Cortex of kidney (tissue), 1 donor: ENCODE measurements at places on chromosomes 1 and 21.

DNA sequence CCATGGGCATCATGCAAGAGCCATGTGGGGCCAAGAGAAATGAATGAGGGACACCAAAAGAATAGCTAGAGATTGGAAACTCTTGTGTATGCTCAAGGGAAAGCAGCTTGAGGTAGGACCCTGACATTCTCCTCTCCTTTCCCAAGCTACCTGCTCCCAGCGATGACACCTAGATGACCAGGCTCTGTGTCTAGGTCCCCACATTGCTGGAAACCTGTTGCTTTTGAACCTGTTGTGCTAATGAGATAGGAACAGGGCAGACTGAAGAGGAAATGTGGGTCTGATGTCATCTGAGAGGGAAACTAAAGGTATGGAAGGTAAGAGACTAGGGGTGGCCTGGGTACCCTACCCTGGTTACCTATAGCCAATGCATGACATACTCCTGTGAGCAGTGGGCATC is 1.8 kb downstream of the FMOD start:
- DNase-seq = no peak

GRCh38 chr1:99537886-99538617 is 107.9 kb upstream of the PALMD start:
- DNase-seq = no peak

GRCh38 chr1:158803678-158804077 is 22.7 kb upstream of the OR6N2 start:
- DNase-seq = no peak

- no peak for DNase-seq
Observed at GRCh38 chr1:77548285-77548684, 134.2 kb downstream of the ZZZ3 start.

DNA sequence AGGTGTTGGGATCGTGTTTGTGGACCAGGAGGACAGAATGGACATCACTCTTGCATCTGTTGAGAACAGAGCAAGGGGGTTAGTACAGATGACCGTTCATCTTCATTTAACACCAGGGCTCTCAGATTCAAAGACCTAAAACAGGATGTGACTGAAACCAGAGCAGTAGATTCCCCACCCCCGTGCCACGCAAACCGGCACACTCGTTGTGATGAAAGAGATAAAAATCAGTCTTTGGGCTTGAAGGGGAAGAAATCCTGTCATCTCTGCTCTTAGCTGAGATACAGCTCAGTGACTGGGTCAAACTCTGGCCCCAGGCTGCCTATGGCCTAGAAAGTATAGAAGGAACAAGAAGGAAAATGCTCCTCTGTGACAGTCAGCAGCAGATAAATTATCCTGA is 146.2 kb upstream of the KRTAP19-8 start:
- DNase-seq = no peak

DNA sequence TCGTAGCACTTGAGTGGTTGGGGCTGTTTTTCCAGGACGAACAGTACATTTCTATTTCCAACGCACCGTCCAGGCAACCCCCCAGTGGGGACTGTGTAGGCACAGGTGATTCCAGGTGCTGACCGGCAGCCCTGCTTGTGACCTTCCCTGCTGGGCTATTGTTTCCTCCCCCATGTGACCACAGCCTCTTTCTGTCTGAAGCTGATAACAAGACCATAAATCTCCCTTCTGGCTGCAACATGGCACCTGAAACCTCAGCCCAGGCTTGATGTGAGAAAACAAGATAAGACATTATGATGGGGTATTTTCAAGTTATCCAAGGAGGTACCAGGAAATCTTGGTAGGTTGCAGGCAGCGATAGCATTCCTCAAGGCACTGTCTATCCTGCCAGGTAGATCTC is 48.2 kb downstream of the HLX start:
- DNase-seq = no peak

GRCh38 chr1:55179177-55179835 is 35.9 kb downstream of the USP24 start:
- DNase-seq = no peak

DNA sequence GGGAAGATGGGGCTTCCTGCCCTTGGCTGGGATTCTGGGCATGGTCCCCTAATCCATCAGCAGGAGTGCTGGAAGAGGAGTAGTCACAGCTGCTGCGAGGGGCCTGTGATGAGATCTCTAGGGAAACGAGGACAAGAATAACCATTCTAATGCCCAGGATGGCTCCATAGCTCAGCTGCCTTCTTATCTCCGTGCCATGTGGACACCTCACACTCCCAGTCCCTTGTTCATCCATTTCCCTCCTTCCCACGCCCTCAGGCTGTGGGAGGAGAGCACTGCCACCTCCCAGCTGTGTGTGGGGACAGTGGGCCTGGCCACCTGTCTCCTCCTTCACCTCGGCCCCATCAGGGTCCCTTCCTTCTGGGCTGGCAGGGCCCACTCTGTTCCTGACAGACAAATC is 16.1 kb upstream of the ETV3 start:
- no peak for DNase-seq

DNA sequence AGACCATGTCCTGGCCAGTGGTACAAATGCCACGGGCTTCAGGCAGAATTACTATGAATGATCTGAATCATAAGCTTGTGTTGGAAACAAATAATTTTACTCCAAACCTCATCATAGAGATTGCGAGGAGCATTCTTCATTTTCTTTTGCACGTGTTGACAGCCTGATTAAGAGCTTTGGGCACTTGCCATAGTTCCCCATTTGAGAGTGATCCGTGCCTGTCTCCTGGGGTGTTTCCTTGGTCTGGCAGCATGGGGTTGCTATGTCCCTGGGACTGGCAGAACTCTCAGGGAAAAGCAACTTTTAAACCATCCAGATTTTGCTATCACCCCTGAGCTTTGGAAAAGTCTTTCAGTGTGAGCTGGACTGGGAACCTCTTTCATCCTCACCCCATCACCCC is 54.3 kb upstream of the KCNJ6 start:
- DNase-seq = no peak

- no peak for DNase-seq
Observed at GRCh38 chr1:174877208-174877673, 122.5 kb upstream of the CACYBP start.

DNA sequence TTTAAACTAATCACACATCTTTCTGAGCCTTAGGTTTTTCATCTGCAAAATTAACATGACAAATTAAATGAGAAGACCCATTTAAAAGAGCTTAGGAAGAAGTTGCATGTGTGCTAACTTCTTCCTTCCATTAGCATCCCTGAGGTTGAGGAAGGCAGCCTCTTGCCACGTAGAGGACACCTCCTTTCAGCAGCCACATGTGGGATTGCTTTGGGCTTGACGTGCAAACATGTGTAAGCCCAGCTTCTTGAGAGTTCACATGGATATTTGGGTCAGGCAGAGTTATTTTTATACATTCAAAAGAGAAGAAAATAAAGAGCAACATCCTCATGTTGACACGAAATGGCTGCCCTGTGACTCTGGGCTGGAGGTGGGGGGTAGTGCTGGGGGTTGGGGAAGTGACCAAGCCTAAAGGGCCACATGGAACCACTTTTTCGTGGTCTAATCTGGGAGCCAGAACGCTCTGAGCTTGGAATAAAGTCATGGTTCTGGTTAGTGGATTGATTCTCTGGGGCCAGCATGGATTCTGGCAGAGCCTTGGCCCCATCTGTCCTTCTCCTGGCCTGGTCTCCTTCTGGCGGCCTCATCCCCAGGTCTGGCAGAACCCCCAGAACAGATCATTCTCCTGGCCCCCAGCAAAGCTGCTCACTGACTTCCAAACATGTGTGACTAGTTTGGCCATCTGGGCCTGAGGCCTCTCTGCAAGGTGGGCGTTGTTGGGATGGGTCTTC is 137.1 kb upstream of the USP24 start:
- no peak for DNase-seq

DNA sequence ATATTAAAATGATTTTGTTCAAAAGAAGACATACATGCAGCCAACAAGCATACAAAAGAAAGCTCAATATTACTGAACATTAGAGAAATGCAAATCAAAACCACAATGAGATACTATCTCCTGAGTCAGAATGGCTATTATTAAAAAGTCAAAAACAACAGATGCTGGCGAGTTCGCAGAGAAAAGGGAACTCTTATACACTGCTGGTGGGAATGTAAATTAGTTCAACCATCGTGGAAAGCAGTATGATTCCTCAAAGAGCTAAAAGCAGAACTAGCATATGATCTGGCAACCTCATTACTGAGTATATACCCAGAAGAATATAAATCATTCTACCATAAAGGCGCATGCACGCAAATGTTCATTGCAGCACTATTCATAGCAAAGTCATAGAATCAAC is 126.0 kb upstream of the HMCN1 start:
- DNase-seq = no peak

DNA sequence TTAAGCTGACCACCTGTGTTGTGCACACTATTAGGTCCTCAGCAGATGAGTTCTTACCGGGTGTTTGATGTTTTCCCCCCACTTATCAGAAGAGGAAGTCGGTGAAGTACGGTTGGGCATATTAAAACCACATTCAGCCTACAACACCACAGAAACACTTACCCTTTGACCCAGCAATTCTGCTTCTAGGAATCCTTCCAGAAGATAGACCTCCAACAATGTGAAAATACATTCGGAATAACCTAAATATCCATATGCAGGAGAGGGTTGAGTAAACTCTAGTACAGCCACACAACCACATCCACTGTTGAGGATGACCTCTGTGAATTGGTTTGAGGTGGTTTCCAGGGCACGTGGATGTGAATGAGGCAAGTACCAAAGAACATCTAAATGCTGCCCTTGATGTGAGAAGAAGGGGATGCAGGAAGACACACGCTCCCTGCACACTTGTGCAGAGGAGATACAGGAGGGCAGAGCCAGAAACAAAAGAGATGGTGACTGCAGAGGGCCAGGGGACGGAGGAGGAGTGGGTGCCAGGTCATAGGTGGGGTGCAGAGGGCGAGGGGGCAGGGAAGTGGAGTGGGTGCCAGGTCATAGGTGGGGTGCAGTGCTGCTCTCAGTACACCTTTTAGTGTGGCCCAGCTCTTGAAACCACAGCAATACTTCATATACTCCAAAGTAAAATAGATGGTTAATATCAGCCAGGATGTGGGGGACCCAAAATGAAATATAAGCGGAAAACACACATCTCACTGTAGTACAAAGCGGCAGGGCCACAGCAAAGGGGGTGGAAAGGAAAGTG is 12.8 kb downstream of the ADARB1 start:
- no peak for DNase-seq

DNA sequence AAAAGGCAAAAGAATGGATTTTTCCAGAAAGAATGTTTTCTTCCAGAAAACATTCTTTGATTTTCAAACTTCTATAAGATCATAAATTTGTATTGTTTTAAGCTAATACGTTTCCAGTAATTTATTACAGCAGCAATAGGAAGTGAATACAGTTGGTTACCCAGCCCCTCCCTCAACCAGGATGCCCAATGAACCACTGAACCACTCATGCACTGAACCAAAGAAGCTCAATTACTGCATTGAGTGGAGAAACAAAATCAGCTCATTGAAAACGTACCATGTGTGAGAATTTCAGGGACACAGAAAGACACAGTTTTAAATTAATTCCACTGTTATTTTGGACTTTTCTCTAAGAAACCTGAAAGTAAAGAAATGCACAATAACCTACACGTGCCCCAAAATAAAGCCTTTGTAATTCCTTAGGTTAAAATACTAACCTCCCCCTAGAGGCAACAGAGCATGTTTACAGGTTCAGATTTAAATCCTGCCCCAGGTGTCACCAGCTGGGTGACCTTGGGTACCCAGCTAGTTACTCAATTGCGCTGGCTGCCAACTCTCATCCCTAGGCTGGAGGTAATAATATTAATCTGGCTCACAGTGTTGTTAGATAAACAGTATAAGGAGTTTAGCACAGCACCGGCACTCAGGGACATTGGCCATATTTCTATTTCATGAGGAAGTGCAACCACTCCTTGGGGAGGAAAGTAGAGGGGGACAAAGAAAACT is 111.7 kb downstream of the NMNAT2 start:
- DNase-seq = no peak

- no peak for DNase-seq
Observed at GRCh38 chr1:19861034-19861433, 21.2 kb upstream of the OTUD3 start.

DNA sequence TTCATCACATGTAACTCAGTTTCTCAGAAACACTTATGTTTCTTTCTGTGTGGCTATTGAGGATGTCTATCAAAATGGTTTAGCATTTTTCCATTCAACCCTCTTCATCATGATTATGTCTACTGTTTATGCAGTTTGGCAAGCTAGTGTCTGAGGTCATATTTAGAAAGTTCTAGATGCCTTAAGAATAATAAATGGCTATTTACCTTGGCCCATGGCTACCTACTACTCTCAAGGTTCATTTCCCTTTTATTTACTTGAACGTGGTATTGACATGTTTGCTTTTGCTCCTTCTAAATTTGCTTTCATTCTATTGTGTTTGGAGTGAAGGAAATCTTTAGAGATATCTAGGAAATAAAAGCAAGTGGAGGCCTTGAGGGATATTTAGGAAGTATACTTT is 193.7 kb upstream of the OLFM3 start:
- DNase-seq = no peak

- DNase-seq = no peak
Observed at GRCh38 chr1:9732123-9732971, 80.8 kb downstream of the PIK3CD start.

DNA sequence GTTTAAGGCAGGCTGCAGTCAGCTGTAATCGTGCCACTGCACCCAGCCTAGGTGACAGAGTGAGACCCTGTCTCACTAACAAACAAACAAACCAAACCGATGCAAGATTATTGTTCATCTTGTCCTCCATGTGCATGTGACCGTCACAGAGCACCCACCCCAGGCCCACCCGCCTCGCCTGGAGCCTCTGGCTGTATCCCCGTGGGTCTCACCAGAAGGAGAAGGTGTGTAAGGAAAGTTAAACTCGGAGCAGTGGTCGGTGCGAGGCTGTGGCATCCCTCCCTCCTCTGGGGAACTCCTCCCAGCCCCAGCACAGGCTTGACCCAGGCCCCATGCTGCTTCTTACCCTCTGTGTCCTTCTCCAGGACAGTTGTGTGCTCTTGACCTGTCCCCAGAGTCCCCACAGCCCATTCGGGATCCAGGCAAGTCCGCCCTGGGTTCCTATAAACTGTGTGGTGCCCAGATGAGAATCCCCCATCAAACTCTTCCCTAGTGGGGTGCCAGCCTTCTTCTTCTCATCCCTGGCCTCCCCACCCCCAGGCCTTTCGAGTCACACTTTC is 318.4 kb downstream of the AJAP1 start:
- DNase-seq = no peak

DNA sequence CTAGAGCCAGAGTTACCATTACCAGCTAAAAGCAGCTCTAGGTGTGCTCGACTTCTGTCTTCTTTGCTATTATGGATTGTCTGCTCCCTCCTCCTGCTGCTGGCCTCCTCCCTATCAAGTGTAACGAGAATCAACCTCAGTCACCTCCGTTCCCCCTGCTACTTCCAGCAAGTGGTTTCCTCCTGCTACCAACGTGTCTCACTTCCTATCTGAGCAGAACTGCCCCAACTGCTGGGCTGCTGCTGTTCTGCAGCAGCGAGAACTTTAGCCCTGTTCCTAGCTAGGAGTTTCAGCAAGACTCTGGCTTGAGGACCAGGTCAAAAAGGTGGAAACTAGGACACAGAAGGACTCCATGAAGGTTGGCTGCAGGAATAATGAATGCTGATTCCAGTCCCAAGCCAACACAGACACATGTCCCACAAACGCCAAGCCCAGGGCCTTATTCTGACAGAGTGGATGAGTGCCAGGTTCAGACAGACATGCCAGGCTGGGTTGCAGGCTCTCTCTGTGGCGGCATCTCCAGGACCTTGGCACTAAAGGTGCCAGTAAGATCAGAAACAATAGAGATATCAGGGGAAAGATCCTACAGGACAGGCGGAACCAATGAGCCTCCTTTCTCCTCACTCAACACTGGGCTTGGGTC is 46.9 kb downstream of the CD34 start:
- no peak for DNase-seq
